ENCODE measurements at places on chromosomes 1 and 21.

DNA sequence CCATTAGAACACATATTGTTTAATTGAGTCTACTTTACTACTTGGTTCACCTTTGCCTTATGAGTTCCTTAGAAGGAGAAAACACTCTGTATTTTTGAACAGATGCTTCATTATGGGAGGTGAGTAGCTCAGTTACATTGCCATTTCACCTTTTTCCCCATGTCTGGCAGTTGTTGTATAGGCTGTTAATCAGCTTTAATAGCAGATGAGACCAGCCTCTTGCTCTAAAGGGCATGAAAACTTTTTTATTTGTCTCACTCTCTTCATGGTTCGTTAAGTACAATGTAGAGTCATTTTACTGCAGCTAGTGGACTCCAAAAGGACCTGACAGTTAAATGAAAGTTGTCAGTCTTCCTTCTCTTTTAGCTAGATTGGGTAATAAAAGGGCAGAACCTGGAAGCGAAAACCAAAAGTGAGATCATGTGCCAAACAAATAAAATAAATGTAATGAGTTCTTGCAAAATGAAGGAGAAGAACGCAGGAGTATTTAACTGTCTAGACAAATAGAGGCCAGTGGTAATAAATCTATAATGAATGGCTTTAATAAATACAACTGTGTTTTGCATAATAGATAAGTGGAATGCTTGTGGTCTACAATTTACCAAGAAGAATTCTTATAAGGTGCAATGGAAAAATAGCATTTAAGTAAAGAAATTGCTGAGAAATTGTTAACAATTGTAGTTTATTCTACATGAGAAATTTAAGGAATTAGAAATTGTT, 180.0 kb upstream of the NEGR1 start:
- DNase-seq, result peak; percentile 10

- peak; percentile 63 for DNase-seq
These were observed 175.4 kb downstream of the IGSF21 start for GRCh38 chr1:18282851-18283600.

GRCh38 chr1:201711811-201712210, 117.1 kb upstream of the IPO9 start:
- no peak for DNase-seq

DNA sequence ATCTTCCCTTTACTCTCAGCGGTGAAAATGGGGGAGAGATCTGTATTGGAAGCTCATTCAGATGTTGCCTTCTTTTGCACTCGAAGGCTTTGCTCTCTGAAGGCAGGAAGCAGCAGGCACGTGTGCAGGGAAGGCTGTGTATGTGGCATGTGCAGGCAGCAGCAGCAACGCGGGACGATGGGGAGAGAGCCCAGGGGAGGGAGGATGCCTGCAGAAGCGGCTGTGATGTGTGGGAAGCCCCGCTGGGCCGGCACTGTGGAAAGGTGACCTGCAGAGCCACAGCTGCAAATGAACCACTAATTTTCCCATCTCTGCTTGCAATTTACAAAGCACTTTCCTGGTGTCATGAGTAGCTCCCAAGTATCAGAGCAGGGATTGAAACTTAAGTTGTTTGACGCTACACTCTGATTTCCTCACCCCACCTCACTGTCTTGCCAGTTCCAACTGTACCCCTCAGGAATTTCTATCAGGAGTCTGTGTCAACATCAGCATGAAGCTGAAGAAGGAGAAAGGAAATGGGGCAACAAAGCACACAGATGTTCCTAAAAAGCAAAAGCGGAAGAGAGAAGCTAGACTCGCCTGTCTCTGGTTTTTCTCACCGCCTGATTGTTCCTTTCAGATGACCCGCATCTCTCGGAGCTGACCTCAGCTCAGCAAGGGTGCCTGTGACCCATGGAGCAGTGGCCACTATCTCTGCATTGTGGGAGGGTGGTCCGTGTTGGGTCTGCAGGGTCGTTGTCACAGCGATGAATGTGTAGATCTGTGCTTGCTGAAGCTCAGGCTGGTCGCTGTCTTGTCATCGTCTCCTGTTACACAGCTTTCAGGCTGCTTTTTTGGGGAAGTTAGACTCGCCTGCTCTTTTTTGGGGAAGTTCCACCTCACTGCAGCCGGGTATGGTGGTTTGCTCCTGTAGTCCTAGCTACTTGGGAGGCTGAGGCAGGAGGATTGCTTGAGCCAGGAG, 156.1 kb downstream of the KIF26B start:
- DNase-seq, result no peak

DNA sequence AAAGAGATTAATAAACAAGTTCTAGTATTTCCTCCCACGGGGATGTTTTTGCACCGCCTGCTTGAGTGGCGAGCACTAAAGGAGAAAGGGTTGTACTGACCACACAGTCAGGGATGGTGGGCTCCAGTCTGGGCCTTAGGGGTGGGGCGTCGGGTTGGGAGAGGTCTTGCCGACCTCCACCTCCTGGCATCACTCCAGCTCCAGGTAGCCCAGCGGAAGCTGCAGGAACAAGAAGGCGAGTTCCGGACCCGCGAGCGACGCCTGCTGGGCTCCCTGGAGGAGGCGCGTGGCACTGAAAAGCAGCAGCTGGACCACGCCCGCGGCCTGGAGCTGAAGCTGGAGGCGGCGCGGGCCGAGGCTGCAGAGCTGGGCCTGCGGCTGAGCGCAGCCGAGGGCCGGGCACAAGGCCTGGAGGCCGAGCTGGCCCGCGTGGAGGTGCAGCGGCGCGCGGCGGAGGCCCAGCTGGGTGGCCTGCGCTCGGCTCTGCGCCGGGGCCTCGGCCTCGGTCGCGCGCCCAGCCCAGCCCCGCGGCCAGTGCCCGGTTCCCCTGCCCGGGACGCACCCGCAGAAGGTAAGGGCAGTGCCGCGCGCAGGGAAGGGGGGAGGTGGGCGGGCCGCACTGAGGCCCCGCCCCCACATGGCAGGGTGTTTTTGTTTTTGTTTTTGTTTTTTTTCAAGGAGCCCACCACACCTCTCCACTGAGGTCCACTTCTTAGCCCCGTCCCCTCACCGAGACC, 19.7 kb downstream of the MFAP2 start:
- DNase-seq, result no peak

GRCh38 chr1:20472860-20473711, 12.9 kb downstream of the CAMK2N1 start:
- DNase-seq, result no peak

GRCh38 chr1:165773324-165773965, 4.8 kb upstream of the TMCO1 start:
- DNase-seq, result no peak

All from NCI-H446 treated with DMSO at 0.1 percent for 48 hours (cell line).